ENCODE measurements at places on chromosomes 1 and 21.

DNA sequence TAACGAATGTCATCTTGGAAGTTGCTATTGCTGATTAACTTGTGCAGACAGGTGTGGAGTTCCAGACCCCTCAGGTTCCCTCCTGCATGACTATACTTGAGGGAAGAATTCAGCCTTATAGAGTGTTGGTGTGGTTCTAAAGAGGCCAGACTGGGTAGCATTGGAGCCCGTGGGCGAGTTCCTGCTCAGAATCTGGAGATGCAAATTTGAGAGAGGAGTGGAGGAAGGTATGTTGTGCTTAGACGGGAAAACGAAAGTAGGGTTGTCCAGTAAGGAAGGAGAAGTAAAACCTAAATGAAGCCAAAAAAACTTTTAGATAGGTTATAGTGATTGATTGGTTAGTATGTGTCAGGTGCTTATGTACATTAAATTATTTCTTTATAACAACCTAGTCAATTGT lies 79.2 kb downstream of the ZNF326 start:
- DNase-seq = no peak

- DNase-seq = no peak
Observed at GRCh38 chr21:31803039-31804007, 69.5 kb upstream of the HUNK start.

GRCh38 chr21:43929217-43929971 lies 64.4 kb downstream of the AGPAT3 start:
- no peak for DNase-seq

DNA sequence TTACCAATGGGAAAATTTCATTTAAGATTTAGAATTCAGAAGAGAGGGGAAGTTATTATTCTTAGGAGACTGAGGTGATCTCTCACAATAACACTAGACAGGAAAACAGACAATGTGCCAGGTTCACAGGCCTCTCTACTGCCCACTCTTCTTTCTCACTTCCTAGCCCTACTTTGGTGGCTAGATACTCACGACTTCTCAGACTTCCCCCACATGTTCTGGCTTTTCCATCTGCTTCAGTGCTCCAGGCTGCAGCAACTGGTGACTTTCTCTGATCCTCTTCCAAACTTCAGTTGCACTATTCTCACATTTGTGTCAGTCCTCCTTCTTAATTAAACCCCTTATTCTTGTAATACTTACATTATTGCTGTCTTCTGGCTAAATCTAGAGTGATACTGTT lies 208.7 kb upstream of the KCTD3 start:
- no peak for DNase-seq

GRCh38 chr1:155219592-155220031 lies 11.1 kb downstream of the MTX1 start:
- no peak for DNase-seq

DNA sequence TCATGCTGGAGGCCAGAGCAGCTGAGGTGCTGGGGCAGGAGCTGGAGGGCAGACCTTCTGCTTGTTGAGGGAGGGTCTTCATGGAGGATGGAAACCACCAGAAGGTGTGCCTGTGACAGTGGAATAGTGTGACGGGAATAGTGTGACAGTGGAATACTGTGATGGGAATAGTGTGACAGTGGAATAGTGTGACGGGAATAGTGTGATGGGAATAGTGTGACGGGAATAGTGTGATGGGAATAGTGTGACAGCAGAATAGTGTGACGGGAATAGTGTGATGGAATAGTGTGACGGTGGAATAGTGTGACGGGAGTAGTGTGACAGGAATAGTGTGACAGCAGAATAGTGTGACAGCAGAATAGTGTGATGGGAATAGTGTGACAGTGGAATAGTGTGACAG lies 325.1 kb downstream of the HHAT start:
- DNase-seq = no peak

GRCh38 chr1:101282314-101283038 lies 45.7 kb downstream of the S1PR1 start:
- no peak for DNase-seq

DNA sequence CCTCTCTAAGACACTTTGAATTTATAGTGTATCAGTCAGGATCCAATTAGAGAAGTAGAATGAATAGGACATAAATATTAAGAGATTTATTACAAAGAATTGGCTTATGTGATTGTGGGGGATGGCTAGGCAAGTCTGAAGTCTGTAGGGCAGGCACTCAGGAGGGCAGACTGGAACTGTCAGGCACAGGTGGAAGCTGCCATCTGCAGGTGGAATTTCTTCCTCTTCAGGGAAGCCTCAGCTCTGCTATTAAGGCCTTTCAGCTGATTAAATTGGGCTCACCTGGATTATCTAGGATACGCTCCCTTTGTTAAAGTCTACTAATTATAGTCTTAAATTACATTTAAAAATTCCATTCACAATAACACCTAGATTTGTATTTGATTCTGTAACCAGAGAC lies 92.0 kb upstream of the HAO2 start:
- DNase-seq = no peak

DNA sequence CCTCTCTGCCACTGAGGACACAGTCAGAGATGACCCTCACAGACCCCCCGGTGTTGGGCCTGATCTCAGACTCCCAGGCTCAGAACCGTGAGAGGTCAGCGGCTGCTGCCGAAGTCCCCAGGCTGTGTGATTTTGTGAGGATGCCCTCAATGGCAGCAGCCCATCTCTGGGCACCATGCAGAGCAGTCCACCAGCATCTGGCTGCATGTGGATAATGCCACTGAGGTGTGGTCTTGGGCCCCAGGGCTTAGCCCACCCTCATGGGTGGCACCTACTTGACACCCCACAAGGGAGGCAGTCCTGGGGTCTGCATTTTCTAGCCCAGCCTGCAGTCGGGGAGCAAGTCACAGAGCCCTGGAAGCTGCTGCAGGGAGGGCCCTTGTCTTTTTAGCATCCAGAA lies 5.5 kb upstream of the ACTRT2 start:
- no peak for DNase-seq

DNA sequence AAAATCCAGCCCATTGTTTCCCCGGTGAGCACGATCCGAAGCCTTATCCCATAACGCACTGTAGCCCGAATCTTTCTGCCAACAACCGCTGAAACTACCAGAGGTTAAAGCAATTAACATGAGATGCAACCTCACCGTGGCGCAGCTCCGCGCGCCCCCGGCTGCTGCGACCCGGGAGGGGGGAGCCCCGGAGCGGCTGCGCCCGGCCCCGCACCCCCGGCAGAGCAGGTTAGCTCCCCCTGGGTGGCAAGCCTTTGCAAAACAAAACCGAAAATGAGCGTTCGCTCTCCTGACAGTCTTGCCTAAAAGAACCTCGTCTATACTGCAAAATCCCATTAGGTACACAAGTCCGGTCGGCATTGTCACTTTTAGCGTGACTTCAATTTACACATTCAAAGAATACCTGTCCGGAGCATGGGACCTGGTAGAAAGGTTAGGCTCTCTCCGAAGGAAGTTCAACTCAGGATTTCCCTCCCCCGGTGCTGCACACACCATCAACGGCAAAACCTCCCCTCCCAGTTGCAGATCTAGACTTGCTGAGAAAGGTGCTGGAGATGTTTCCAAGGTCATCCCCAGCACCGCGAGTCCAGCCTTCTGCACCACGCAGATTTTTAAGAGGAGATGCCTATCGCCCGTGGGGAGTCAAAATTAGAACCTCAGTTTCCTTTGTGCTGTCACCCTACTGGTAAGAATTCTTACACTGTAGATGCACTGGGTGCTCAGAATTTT lies 107.5 kb downstream of the ZNF281 start:
- peak; percentile 59 for DNase-seq

- DNase-seq = no peak
Observed at GRCh38 chr1:198939286-198939685, 300.4 kb downstream of the PTPRC start.

DNA sequence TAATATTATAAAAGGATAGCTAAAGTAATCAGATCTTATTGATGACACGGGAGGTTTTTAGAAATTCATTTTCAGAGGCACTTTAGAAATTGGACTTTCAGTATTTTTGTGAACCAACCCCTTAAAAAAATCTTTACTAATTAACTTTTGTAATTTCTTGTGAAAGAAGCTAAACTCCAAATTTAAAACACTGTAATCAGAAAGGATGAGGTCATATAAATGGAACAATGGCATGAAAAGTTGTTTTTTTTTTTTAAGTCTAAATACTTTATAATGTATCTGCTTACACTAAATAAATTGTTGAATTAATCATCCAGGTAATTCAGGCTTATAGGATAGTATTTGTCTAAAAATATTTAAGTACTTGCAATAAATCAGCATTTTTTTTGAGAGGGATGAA lies 9.0 kb downstream of the ZBTB18 start:
- no peak for DNase-seq

- peak; percentile 32 for DNase-seq
Observed at GRCh38 chr21:30434033-30434631, 4.1 kb downstream of the KRTAP13-4 start.

- DNase-seq = peak; percentile 4
Observed at GRCh38 chr1:240575981-240576662, 35.8 kb downstream of the GREM2 start.

GRCh38 chr1:29576510-29576909 lies 340.2 kb downstream of the PTPRU start:
- no peak for DNase-seq

DNA sequence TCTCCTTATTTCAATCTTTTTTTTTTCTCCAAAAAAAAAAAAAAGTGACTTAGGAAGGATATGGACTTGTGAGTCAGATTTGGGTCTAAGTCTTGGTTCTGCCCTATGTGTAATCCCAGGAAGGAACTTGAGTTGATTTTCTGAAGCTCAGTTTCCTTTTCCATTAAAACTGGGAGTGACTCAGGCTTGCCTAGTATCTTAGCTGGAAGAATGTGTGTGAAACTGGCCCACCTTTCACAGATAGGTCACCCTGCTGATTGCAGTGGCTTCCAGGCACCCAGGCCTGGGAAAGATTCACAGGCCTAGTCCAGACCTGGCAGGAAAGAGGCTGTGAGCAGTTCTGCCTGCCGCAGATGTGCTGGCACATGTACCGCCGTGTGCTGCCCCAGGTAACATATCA lies 218.3 kb upstream of the HOOK1 start:
- DNase-seq = no peak

GRCh38 chr21:15023776-15024175 lies 41.0 kb downstream of the NRIP1 start:
- no peak for DNase-seq
